ENCODE measurements at places on chromosomes 5 and 9.

DNA sequence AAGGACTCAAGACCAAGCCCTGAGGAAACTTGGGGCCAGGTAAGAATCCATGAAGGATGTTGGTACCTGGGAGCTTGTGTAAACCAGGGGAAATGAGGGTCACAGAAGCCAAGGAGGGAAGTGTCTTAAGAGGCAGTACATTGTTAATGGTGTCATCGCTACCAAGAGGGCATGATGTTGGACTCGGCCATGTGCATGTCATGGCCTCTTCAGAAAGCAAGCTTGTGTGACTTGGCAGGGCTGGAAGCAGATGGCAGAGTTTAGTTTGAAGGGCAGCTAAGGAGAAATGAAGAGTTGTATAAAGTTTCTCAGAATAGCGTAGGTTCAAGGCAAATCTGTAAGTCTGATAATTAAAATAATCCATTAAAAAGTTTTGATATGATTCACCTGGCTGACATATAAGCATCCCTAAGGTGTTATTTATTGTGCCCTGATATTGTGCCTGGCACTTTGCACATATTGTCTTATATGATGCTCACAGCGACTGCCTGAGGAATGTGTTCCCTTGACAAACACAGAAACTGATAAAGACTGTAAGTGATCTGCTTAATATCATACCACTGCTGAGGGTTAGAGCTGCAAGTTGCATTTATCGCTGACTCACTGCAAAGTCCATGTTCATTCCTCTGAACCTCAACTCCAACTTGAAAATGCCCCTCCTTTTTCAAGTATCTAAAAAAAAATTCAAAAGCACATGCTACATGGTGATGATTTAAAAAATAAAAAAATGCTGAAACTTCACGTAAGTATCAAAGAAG is 81.3 kb upstream of the PTPN3 start:
- no peak for DNase-seq

DNA sequence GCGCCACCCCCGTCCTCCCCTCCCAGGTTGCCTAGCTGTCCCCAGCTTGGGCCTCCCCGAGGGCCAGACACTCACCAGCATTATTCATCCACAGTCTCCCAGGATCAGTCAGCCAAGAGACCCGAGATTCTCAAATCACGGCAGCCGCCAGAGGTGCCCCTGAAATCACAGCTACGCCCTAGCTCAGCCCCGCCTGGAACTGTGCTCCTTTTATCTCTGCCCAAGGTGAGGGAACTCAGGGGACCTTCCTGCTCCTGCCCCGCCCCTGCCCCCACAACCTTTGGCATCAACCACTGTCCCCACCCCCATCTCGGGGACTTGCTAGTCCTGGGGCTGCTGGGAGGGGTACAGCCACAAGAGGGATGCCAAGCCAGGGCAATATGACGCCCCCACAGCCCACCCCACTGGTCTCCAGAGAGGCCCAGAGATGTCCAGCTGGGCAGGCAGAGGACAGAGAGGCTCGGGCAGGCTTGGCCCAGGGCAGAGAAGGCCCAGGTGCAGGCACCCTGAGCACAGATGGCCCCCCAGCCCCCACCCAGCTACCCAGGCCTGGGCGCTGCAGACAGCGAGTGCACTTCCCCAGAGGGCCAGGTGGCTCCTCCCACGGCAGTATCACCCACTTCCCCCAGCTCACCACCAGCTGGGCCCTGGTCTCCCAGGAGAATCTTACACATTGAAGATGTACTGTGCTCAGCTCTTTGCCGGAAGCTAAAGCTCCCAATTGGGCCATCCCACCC is at the start of gene FUT7:
TSS of gene FUT7 (minus strand) at position 185 of the 737 bp plus-strand sequence. CDS start at position 88, 97 bp downstream.
- DNase-seq = no peak

DNA sequence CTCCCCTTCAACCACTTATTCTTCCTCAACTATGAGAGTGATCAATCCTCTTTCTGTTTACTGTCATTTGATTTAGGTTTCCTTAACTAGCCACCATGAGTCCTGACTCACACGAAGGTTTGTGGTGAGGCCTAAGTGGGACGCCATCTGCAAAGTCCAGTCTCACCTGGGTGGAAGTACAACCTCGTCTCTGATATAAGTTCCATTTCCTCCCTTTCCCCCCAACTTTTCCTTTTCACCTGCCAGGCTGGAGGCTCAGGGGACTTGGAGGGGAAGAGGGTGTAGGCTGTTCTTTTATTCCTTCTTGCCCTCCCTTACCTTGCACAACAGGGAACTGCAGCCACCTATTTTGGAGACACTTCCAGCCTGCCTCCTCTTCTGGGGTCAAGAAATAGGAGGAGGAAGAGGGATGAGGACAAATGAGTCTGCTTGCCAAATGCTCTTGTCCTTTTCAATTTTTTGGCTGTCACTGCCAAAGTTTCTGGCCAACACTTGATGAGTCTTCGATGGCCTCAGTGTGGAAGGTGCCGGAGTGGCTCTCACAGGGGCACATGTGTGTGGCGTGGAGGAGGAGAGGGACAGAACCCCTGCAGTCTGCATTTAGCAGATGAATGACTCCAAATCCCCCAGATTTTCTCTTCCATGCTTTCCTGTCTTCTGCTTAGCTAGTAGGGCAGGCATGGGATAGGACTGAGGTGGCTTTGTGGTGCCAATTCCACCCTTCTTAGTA is 249.6 kb downstream of the NSG2 start:
- no peak for DNase-seq

DNA sequence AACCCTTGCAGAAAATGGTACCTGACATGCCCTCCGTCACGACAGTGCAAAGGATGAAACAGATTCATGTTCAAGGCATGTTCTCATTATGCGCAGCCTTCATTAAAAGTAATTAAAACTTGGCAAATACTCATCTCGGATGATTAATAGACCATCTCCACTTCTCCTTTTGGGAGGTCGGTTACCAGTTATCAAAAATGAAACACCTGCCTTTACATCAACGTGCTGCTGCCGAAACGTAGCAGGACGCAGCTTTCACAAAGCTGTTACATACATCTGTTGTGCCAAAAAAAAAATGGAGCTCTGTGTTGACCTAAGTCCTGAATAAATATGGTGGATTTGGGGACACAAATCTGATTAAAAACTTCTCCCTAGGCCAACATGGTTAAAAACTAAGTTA is 75.7 kb downstream of the PTCH1 start:
- no peak for DNase-seq

DNA sequence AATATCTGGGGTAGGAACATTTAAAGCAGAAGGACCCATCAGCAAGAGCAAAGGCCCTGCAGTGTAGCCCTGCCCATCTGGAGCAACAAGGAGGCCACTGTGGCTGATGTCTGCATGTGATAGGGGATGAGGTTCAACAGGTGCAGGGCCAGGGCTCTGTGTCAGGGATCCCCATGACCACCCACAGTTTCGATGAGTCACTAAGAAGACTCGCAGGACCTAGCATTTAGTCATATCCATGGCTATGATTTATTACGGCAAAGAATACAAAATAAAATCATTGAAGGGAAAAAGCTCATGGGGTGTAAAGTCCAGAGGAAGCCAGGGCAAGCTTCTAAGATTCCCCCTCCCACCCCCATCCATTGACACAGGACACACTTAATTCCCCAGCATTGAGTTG is 188.6 kb downstream of the ADGRV1 start:
- DNase-seq = no peak

DNA sequence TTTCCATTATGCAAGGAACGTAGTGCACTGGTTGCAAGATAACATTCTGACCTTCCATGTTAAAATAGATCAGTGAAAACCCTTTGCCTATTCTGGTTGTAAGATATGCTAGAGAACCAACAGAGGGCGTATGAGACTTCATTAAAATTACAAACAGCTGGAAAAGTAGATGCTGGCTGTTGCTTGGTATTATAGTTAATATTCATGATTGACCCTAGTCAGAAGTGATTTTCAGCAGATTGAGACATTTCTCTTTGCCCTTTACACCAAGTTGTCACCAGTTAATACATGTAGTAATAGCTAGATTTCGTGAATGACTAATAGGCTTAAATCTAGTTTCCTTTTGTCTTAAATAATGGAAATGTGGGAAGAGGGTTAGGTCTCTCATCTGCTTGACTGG is 13.8 kb upstream of the FGF18 start:
- DNase-seq = no peak

DNA sequence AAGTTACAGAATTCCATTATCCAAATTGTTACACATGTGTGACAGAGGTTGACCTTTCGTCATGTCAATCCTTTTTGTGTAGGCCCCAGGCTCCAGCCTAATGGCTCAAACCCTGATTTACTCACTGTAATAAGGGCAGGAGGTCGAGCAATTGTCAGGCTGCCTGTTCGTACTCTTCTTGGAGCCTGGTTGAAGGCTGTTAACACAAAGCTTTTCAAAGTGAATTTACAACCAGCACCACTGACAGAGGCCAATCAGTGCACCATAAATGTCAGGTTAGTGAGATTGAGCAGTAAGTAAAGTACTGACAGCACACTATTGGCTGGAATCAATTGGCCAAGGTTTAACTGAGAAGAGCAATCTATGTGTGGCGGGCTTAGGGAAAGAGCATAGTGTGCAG is 16.8 kb downstream of the PRDM6 start:
- DNase-seq = no peak

DNA sequence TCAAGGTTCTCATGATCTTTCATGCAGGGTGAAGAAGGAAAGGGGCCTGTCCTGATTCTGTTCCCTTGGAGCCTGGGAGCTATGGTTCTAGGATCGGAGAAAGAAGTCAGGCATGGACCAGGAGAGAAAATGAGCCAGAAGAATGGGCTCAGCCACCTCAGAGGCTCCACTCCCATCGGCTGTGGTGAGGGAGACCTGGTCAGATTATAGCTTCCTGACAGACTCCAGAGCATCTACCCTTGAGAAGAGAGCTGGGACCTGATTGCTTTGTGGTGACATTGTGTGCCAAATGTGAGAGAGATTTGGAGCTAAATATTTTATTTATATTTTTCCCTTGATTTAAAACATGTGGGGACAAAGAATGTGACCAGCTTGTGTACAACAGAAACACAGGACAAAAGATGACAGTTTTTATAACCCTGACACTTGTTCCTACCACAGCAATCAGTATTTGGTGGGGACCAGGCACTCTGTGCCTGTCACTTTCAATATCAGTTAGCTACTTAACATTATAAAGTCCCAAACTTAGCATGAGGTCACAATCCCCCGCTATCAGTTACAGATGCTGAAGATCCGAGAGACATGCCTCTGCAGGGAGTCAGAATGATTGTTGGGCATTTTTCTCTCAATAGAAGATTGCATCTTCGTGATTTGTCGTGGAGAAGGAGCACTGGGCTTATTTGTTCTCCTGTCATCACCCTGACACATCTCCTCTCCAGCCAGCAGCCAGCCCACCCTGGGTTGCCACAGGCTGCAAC is 228.3 kb upstream of the ADAMTS16 start:
- no peak for DNase-seq

DNA sequence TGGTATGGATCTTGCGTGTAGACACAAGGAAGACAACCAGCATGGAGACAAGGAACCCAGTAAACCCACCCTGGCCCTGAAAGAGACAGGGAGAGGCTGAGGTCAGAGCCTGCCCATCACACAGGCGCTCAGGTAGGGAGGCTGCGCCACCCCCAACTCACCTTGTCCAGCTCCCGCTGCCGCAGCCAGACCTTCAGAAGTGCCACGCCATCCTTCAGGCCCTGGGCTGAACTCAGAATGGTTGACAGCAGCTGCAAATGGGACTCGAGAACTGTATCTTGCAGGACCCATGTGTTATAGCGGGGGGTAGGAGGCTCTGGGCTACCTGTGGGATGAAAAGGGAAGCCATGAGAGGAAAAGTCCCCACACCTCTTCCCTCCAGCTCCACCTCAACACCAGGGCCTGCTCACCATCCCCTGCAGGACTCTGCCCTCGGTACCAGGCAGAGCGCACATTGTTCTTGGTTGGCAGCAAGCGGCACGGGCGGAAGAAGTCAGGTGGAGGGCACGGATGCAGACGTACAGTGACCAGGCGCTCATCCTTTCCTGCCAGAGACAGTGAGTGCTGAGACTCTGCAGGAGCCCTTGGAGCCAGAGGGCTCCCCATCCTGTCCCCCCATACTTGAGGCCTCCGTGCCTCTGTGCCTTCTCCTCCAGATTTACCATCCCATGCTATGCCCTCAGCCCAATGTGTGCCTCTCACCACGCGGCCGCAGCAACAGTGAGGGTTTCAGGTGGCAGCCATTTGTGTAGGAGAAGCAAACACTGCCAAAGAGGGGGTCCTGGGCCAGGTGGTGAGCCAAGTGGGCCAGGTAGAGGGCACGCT is 4.7 kb downstream of the NOL6 start:
- no peak for DNase-seq

GRCh38 chr5:156405988-156406387 is 79.0 kb downstream of the SGCD start:
- no peak for DNase-seq
